ENCODE measurements at places on chromosomes 12 and 14.

DNA sequence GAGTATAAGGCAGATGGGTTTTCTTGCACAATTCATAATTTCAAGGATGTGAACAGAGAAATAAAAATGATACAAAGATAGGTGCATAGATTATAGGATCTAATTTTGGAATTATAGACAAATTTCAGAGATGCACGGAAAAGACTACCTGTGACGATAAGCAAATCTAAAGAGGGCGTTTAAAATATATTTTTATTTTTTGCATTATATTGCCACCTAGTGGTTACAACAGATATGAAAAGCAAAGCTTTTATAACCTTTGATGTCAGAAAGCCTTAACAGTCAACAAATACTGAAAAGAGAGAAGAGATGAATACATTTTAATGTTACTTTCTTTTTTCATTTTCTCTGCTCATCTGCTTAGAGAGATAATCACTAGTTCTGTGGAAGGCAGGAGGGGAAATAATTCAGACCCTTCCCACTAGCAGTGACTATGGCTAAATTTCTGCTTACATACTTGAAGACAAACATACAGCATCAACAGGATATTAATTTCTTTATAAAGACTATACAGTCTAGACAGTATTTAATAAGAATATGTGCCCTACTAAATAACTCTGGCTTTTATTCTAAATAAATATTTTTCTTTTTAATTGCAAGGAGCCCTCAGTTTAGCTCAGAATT, 46.3 kb downstream of the NTS start:
- peak; percentile 69 for DNase-seq

- peak; percentile 77 for DNase-seq
Observed at GRCh38 chr14:81625343-81625742, 91.7 kb upstream of the SEL1L start.

DNA sequence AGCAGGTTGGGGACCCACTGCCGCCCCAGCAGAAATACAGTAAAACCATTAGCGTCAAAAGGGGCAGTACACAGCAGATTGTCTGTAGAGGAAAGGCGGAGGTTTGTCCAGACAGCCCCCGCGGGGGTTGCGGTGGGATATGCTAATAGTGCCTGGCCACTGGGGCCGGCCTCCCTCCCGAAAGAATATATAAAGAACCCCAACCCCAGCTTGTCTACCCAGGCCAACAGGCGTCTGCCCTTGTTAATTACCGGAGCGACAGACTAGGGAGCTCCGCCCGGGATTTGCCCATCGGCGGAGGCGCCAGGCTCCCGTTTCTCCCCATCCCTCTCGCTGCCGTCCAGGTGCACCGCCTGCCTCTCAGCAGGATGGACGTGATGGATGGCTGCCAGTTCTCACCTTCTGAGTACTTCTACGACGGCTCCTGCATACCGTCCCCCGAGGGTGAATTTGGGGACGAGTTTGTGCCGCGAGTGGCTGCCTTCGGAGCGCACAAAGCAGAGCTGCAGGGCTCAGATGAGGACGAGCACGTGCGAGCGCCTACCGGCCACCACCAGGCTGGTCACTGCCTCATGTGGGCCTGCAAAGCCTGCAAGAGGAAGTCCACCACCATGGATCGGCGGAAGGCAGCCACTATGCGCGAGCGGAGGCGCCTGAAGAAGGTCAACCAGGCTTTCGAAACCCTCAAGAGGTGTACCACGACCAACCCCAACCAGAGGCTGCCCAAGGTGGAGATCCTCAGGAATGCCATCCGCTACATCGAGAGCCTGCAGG, at the start of gene MYF5:
TSS of gene MYF5 (plus strand) at position 217 of the 774 bp plus-strand sequence. CDS start at position 369, 152 bp downstream.
- no peak for DNase-seq

- no peak for DNase-seq
Observed at GRCh38 chr12:16012117-16012516, 101.0 kb downstream of the DERA start.

- no peak for DNase-seq
Observed at GRCh38 chr12:75477137-75477536, 3.4 kb upstream of the GLIPR1 start.

DNA sequence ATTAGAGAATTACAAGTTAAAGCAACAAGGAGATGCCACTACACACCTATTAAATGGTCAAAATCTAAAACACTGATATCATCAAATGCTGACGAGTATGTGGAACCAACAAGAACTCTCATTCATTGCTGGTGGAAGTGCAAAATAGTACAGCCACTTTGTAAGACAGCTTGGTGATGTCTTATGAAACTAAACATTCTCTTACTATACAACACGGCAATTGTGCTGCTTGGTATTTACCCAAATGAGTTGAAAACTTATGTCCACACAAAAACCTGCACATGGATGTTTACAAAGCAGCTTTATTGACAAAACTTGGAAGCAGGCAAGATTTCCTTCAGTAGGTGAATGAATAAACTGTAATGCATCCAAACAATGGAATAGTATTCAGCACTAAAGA, 3.2 kb downstream of the TMBIM4 start:
- DNase-seq = no peak

DNA sequence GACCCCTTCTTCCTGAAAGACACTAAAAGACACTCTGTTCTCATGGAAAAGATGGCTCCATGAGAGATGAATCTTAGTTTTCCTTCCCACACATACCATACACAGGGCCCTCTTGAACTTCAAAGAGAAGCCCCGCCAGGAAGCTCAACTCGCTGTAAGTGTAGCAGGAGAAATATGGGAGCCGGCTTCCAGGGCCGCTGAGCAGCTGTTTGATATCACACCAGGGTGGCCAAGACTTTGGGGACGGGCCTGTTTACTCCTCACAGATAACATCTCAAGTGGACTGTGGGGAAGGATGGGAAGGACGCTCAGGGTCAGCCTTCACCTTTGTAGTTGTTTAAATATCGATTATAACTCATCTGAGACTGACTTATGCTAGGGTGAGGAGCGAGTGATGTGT, 235.5 kb upstream of the TBX3 start:
- DNase-seq = no peak

GRCh38 chr12:60349232-60349978, 753.6 kb downstream of the SLC16A7 start:
- DNase-seq = no peak

DNA sequence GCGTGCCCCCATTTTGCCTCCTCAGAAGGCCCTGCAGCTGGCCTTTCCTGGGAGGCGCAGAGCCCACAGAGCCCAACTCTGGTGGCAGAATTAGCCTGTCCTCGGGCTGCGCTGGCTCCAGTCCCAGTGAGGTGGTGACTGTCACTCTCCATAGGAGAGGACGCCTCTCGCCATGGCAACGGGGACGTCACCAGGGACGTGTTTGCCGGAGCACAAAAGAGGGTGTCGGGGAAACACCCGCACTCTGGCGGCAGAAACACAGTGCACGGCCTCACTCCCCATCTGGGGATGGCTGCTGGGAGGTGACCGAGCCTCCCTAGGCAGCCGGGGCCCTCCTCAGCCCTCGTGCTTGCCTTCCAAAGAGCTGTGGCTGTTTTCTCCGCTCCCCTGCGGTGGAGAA, 50.2 kb upstream of the NCOR2 start:
- DNase-seq = peak; percentile 90

DNA sequence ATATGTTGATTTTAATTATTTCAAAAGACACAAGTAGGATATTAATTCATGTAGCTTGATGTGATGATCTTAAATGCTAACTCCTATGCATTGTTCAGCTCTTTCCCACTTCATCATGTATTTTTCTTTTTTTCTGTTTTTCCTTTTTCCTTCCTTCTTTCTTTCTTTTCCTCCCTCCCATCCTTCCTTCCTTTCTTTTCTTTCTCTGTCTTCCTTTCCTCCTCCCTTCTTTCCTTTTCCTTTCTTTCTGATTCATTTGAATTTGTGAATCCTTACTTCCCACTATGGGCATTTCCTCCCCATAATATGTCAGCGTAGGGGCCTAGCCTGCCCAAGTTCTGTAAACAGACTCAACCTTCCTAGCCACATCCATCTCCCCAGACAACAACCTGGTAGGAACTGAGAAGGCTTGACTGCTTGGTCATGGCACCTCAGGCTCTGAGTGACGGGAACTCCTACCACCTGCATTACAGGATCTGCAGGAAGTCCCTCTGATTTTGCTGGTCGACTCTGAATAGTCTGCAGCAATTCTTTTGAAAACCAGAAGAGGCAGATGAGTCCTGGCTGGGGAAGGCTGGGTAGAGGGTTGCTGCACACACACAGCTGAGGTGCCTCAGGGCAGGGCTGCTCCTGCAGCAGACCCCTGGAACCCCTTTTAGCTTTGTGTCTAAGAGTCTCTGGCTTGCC, 33.4 kb upstream of the BHLHE41 start:
- DNase-seq = no peak

GRCh38 chr14:63535918-63536317, 7.3 kb downstream of the PPP2R5E start:
- DNase-seq = no peak

- no peak for DNase-seq
Observed at GRCh38 chr12:57627501-57628279, 5.3 kb downstream of the B4GALNT1 start.

- DNase-seq = no peak
Observed at GRCh38 chr14:97995038-97995437, 1197.9 kb downstream of the VRK1 start.

DNA sequence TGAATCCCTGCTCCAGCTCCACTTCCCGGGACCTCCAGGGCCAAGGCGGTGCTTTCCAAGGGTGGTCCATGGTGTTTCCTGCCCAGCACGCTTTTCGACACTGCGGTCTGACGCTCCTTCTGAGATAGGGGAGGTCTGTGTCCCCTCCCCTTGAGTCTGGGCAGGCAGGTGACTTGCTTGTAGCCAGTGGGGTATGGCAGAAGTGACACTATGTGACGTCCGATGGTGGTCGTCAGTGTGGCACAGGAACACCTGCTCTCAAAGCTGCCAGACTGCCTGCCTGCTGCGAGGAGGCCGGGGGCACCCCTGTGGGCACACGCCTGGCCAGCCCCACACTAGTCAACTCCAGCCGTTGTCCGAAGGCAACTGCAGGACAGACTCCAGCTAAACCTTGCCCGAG, 16.0 kb upstream of the TRAF3 start:
- DNase-seq = no peak
